ENCODE measurements at places on chromosomes 4 and X. TPM values are rescaled to one million over a fixed set of nuclear protein-coding genes. Genes with fewer than 3 reads are reported as not detected.

- H3K36me3 ChIP-seq = no peaks in the 10 kb centered on the region
- no peak overlapping the region for H3K27ac ChIP-seq
- no peak for DNase-seq
- H3K27me3 ChIP-seq = no peaks in the 10 kb centered on the region
- no peaks in the 10 kb centered on the region for H3K4me1 ChIP-seq
- H3K4me3 ChIP-seq = no peak overlapping the region
Observed at GRCh38 chr4:115233600-115233999, 120.2 kb upstream of the NDST4 start.

GLRA3 gene
- not detected for total RNA-seq

DAPP1 gene
- total RNA-seq = 28.9 TPM

DNA sequence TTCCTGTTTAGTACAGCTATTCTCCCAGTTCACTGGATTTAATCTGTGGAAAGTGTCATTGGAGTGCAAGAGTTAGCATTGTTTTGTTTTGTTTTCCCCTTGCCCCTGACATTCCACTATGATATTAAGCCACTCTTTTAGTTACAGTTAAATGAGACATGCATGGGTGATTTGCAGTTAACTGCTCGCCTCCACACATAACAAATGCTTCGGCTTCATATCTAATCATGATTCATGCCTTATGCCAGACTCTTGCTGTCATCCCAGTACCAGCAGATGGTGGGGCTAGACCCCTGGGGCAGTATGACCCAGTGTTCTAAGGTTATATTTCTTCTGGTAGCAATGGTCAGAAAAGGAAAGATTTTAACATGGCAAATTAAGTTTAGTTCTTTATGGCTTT is 80.1 kb downstream of the RAP1GDS1 start:
- no peaks in the 10 kb centered on the region for H3K27me3 ChIP-seq
- H3K27ac ChIP-seq = no peak overlapping the region
- no peaks in the 10 kb centered on the region for H3K4me1 ChIP-seq
- DNase-seq = no peak
- no peak overlapping the region for H3K4me3 ChIP-seq

AMTN gene
- total RNA-seq = not detected

Measured in naive thymus-derived CD4-positive, alpha-beta T cell (primary cell).